SK-N-MC (cell line): ENCODE measurements at places on chromosomes 5 and 9.

GRCh38 chr9:137463931-137464290 is 4.8 kb upstream of the NSMF start:
- no peak for DNase-seq

DNA sequence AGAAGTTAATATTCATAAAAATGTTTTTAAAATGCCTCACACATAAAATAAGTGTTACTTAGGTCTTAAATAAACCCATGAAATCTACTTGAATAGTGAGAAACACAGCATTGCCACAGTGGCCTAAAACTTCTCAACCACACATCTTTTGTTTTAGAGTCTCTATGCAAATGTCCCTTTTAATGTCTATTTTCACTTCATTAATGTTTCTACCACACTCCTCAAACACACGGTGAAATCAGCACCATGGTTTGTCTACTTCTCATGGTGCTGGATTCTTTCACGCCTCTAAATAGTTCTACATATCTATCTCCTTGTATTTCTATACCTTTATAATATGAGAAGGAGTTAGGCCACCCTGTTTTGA is 111.2 kb downstream of the EDIL3 start:
- DNase-seq, result no peak

- DNase-seq, result no peak
Measured at GRCh38 chr9:137429974-137430722, 7.0 kb downstream of the NOXA1 start.

DNA sequence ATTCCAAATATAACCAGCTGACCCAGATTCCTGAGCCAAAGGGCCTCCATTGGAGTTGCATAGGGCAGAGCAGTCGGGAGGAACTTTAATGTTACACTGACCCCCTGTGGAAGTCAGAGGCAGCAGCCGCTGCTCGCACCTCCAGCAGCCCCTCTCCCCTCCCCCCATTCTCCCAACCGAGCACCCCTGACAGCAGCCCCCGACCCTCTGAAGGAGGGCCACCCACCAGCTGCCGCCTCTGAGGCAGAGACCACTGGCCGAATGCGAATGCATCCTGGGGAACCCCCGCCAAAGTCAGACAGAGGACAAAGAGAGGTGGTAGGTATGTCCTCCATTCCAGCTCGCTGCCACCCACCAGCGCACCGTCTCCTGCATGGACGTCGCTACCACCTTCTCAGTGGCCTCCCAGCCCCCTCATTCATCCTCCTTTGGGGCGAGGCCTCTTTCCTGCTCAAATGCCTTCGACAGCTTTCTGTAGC is 231.0 kb downstream of the CDK5RAP2 start:
- no peak for DNase-seq

- DNase-seq, result no peak
Measured at GRCh38 chr9:78777747-78778146, 480.8 kb downstream of the PSAT1 start.

DNA sequence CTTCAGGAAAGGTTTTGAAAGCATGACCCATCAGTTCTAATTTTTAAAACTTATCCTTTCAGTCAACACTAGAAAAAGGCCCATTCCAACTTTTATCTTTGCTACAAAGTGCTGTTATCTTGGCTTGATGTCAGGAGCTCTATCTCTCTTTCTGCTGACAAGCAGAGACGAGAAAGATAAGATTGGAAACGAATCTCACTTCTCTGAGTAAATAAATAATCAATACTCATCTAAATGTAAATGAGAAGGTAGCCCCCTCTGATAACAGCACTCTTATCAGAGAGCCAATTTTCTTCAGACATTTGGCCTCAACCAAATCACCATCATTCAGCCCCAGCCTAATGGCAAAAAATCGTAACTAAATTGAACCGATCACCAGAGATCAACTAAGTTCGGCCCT is 191.7 kb downstream of the MAPKAP1 start:
- no peak for DNase-seq

- no peak for DNase-seq
Measured at GRCh38 chr9:97440160-97440559, 28.3 kb downstream of the TDRD7 start.

GRCh38 chr9:16031486-16031885 is 478.6 kb downstream of the CCDC171 start:
- DNase-seq, result no peak

- DNase-seq, result no peak
Measured at GRCh38 chr9:86184138-86184524, 75.3 kb downstream of the C9orf153 start.
